Heart right ventricle (tissue), 16 donors: ENCODE measurements at places on chromosomes 6 and 20.

DNA sequence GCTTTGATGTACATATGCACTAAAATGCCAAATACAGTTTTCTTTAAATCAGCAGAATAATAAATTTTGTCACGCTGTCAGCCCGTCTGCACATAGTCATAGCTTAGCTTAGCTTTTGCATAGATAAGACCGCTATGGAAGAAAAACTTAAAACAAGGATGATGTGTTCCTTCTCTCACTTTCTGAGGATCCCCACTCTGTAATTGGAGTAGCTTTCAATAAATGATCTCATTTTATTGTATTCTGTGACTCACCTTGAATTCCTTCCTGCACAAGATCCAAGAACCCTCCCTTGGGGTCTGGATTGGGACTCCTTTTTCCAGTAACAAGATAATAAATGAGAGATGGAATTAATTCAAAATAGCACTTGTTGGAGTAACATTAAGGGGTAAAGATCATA, 186.2 kb downstream of the CDH26 start:
- no peak overlapping the region for H3K27ac ChIP-seq
- H3K4me1 ChIP-seq, result peaks cover 33% of the 10 kb centered on the region

DNA sequence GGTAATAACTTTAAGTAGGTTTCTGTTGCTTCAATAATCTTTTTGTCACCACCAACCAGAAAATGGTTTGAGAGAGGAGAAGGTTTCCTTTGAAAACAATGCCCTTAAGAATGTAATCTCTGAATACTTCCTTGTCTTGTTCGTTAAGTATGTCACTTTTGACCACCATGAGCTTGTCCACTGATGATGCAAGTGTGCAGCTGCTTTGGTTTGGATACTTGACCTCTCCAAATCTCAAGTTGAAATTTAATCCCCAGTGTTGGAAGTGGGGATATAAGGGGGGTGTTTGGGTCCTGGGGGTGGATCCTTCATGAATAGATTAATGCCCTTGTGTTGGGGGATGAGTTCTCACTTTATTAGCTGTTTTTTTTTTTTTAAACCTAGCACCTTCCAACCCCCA, 985.4 kb downstream of the EPHA7 start:
- H3K27me3 ChIP-seq, result no peaks in the 10 kb centered on the region
- H3K4me1 ChIP-seq, result no peaks in the 10 kb centered on the region
- DNase-seq, result no peak
- no peak overlapping the region for H3K4me3 ChIP-seq
- H3K36me3 ChIP-seq, result no peaks in the 10 kb centered on the region

- H3K36me3 ChIP-seq, result no peaks in the 10 kb centered on the region
- H3K4me1 ChIP-seq, result no peaks in the 10 kb centered on the region
- DNase-seq, result no peak
- no peaks in the 10 kb centered on the region for H3K27me3 ChIP-seq
- H3K27ac ChIP-seq, result no peak overlapping the region
Measured at GRCh38 chr6:165274611-165275010, 34.8 kb downstream of the C6orf118 start.

GRCh38 chr6:127118298-127119101, at the start of gene RSPO3:
Gene RSPO3, plus strand, starts transcription at chr6:127118671. Its CDS starts 522 bp downstream, at chr6:127119193.
- DNase-seq, result no peak
- peaks cover 30% of the 10 kb centered on the region for H3K4me1 ChIP-seq
- no peaks in the 10 kb centered on the region for H3K36me3 ChIP-seq
- no peak within 1 kb of the TSS for H3K27ac ChIP-seq
- H3K4me3 ChIP-seq, result peak within 1 kb of the TSS; percentile 60
